ENCODE measurements at places on chromosomes 13 and 19.

DNA sequence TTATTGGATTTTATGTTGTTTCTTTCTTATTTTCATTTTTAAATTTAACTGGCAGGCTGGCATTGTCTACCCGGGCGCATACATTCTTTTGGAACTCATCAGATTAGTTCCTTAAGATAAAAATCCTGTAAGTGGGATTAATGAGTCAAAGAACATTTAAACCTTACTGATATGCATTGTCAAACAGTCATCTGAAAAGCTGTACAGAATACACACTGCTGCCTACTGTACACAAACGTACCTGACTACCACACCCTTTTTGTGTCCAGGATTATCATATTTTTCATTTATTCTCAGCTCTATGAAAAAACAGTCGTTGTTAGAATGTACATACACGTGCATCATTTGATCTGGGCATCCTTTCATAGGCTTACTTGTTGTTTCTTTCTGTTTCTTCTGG, 358.3 kb downstream of the EFNB2 start:
- DNase-seq, result no peak

DNA sequence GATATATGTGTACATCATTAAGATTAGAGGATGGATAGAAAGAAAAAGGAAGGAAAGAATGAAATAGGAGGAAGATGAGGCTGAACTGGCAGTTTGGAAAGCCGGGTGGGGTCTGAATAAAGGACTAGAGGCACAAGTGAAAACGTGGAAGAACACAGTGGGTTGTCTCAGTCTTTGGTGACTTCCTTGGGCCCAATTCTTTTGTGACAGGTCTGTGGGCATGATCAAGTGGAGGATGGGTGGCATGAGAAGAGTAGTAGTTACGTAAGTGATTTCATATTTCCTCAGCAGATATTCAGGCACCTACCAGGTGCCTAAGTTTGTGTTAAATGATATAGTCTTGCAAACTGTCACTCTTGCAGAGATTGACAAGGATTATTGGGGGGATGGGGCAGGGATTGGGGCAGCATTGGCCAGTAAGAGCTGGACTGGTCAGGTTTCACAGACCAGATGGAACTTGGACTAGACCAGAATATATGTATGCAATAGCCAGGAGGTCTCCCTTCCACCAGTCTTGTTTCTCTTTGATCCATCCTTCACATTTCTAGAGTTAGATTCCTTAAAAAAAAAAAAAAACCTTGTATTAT, 2.7 kb downstream of the TPP2 start:
- no peak for DNase-seq

- DNase-seq, result no peak
These were observed 891.7 kb upstream of the SLC10A2 start for GRCh38 chr13:103957939-103958338.

GRCh38 chr19:7637374-7638256, 705 bp downstream of the STXBP2 start:
- peak; percentile 66 for DNase-seq

DNA sequence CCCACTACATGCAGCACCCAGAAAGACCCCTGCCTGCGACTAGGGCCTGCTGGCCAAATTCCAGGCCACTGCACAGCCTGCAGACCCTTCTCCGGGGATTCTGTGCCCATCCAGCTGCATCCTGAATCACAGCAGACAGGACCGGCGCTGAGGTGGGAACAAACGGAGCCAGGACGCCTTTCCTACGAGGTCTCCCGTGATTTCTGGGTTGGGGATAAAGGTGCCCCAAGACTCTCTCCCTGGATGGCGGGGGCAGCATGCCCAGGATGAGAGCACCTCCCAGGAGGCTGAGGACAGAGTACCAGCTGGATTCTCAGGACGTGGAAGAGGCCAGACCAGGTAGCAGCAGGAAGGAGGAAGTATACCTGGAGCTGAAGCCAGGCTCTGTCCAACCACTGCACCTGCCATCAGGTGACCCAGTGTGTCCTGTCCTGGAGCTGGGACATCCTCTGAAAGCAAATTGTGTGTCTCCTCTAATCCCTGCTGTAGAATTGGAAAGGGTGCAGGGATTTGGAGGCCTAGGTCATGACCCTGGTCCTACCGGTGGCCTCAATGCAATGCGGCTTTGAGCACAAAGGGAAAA, 3.4 kb upstream of the FUT5 start:
- no peak for DNase-seq

DNA sequence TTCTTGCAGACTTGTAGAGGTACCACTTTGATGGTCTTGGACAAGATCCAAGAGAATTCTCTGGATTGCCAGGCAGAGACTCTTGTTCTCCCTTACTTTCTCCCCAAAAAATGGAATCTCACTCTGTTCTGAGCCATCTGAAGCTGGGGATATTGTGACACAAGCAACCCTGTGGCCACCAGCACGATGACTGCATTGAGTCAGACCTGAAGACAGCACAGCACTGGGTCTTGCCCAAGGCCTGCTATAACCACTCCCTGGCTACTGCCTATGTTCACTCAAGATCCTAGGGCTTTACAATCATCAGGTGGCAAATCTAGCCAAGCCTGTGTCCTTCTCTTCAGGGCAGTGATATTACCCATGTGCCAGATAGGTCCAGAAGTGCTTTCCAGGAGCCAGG, 202.5 kb upstream of the SERP2 start:
- DNase-seq, result no peak

DNA sequence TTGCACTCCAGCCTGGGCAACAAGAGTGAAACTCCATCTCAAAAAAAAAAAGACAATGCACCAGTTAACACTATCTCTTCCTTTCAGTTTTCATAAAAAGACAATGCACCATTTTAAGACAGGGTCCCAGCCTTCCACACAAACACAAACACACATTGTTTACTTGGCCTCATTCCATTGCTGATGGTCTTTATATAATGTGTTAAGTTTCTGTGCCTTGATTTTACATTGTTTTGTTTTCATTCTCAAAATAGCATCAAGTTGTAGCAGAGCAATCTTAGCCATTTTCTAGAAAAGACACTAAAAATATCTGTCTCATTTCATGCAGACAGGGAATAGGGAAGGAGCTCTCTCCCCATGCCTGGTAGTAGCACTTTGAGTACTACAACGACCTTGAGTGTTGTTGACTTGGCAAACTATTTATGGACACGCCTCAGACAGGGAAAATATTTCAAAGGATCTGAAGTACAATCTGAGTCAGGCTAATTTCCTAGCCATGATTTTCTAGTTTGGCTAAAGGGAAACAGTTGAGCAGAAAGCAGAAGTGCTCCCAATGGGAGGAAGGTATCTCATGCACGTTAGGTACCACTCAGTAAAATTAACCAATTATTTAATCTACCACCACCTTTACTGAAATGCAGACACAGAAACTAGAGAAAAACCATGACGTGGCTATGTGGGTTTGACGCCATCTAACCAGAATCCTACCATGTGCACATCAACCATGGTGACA, 120.6 kb downstream of the ABCC4 start:
- DNase-seq, result no peak

- no peak for DNase-seq
These were observed 414.1 kb upstream of the SLITRK1 start for GRCh38 chr13:84296401-84296800.

GRCh38 chr19:19077103-19077502, 13.3 kb downstream of the SLC25A42 start:
- DNase-seq, result no peak

DNA sequence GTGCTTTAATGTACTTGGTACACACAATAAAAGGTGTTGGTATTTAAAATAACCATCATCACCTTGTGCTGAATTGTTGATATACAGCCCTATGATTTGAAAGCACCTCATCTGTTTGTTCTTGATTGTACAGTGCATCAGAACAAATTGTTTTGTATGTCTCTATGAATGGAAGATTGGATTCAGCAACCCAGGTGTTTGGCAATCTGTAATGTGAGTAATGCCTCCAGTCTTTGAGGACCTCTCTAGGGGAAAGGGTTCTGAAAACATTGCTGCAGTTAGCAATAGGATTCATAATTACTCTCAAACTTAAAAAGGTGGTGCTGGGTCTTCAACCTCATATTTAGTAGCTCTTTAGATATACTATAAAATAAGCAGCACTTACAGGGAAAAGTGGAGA, 341.8 kb downstream of the OXGR1 start:
- DNase-seq, result no peak

DNA sequence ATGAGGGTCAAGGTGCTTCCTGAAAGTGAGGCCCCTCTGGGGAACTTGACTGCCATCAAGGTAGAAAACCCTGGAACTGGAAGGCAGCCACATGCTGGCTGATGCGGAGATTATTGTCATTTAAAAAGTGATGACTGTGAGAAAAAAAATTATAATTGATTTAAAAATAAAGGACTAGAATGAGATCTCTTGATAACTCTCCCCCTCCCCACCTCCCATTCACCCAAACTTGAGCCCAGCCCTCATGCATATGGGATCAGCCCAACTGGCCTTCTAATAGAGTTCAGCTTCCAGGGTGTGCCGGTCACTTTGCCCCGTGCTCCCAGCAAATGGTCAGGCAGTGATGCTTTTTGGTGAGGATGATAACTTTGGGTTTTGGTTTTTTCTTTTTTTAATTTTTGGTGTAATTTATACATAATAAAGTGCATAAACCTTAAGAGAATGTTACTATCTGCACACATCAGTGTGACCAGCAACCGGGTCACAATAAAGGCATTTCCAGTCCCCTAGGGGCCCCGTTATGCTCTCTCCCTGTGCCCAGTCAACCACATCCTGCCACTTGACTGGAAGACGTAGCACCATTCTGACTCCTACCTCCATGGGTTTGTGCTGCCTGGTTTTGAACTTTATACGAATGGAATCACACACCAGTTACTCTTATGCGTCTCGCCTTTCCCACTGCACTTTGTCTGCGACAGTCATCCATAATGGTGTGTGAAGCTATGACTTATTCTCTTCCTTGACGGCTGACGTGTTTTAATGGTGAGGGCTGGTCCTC, 187.9 kb downstream of the USP12 start:
- DNase-seq, result no peak

DNA sequence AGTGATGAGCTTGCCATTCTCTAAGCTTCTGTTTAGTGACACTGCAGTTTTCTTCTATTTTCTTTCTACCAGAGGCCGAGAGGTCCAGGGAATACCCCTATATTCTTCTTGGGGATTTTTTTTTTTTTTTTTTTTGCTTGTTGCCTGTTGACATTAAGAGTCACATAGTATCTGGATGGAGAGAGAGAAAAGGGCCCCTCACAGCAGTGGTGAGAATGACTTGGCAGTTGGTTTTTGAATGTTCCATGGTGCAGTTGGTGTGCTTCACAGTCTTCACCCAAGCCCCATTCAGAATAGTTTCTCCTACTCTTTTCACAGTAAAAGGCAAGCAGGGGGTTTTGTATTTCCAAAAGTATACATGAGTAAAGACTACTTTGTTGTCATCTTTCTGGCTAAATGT, 577.9 kb downstream of the LMO7 start:
- DNase-seq, result no peak

DNA sequence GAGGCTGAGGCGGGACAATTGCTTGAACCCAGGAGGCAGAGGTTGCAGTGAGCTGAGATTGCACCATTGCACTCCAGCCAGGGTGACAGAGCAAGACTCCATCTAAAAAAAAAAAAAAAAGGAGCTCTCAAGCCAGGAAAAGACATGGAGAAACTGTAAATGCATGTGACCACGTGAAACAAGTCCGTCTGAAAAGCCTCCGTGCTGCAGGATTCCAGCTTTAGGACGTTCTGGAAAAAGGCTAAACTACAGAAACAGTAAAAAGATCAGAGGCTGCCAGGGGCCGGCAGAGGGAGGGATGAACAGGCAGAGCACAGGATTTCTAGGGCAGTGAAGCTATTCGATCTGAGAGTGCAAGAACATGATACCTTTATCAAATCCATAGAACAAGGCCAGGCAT, 40.7 kb upstream of the NDUFS7 start:
- DNase-seq, result no peak

GRCh38 chr13:24745861-24746617, 17.9 kb upstream of the RNF17 start:
- no peak for DNase-seq

GRCh38 chr19:18173572-18174288, at the start of gene IFI30:
Gene IFI30, plus strand, starts transcription at chr19:18173813. Its CDS starts 29 bp downstream, at chr19:18173842.
- DNase-seq, result peak; percentile 71

GRCh38 chr13:80161219-80161618, 179.7 kb downstream of the SPRY2 start:
- no peak for DNase-seq

- DNase-seq, result no peak
These were observed 45.8 kb downstream of the MLLT1 start for GRCh38 chr19:6233827-6234511.

DNA sequence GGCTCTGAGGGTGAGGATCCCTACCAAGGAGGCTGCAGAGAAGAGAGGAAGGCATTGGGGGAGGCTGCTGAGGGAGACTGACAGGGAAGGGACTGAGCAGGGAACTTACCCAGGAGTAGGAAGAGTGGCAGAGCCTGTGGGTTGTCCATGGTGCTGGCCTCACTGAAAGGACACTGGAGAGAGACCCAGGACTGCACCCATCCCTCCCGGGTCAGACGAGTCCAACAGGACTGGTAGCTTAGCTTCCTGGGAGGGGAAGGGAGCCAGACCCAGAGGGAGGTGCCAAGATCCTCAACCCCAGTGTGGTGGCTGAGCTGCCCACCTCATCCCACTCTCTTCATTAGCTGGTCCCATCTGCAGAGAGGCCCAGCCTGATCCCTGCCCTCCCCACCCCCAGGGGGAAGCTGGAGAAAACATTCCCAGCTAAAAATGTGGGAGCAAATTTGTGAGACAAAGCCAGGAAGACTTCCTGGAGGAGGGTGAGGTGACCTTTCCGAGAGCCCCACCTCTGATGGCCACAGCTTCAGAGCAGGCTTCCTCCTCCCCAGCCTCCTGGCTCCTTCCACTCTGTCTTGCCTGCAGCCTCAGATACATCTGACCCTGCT, at the start of gene VSIG10L:
Gene VSIG10L, minus strand, starts transcription at position 164 of the 605 bp plus-strand sequence. Its CDS starts 15 bp downstream, at position 149.
- no peak for DNase-seq

- DNase-seq, result no peak
These were observed 167.9 kb downstream of the LMO7 start for GRCh38 chr13:75804054-75804453.

- no peak for DNase-seq
These were observed 6.6 kb downstream of the ANKRD10 start for GRCh38 chr13:110907951-110908898.

DNA sequence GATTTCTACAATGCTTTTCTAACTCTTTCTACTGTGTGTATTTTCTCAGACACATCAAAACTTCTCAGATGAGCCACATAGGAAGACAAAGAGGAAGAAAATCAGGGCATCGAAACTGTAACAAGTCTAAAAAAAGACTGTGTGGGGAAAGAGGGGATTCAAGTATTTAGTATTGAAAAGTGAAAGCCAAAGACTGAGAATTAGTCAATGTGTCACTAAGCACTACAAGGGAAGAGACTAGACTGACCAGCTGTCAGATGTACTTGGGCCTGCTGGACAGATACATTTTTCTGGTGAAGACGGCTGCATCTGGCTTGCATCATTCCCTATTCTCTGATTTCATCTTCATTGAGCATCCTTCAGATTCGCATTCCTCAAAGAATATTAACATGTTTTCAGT, 25.4 kb downstream of the COMMD6 start:
- no peak for DNase-seq

DNA sequence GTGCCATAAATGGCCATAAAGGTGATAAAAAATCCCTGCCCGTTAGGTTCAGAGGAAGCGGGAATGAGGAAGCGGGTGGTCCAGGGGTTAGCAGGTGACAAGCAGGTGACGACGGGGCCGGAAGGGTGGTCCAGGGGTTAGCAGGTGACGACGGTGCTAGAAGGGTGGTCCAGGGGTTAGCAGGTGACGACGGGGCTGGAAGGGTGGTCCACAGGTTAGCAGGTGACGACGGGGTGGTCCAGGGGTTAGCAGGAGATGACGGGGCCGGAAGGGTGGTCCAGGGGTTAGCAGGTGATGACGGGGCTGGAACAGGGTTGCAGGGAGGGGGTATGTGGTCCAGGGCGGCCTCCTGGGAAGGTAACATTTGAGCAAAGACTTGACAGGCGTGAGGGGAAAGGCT, 6.3 kb downstream of the PRSS57 start:
- DNase-seq, result no peak
